Kidney capillary endothelial cell (primary cell): ENCODE measurements at places on chromosomes 7 and 10.

GRCh38 chr7:128266883-128267594, 26.0 kb downstream of the LEP start:
- DNase-seq: no peak

DNA sequence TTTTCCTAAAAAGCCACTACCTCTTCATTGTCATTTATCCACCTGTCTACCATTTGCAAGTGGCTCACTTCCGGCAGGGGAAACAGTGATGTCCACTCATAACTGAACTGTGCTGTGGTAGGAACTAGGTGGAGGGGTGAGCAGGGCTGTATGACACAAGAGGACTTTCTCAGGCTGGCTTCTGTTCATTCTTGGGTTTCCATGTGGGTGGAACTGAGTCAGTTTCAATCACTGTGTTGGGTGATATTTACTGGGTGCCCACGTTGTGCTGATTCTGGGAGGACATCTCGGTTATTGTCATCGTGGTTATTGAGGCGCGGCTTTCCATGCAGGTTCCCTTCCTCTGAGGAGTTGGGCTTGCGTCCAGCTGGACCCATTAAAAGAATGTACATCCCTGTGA, 38.8 kb downstream of the RAMP3 start:
- DNase-seq: no peak

- no peak for DNase-seq
Measured at GRCh38 chr10:101080933-101081931, 19.4 kb downstream of the KAZALD1 start.

DNA sequence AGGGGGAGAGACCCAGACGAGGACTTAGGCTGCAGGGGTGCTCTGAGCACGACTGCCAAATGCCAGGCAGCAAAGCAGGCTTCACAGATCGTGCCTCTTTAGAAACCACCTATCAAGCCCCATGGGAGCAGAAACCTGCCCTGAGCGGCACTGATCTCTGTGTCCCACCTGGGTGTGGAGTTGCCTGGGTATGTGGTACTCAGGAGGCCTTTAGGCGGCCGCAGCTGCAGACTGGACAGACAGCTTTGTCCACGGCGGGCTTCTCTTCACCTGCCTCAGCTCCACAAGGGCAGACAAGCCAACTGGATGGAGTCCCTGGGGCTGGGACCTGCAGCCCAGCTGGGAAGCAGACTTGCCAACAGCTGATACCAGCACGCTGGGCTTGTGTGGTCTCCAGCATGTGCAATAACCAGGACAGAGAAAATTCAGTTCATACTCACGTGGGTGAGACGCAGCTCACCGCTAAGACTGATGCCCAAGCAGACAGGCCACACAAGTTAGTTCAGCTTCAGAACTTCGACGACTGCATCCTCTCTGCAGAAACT, 163.2 kb downstream of the EBF3 start:
- no peak for DNase-seq

GRCh38 chr7:27955596-27955995, 215.6 kb downstream of the TAX1BP1 start:
- DNase-seq: no peak

- DNase-seq: no peak
Measured at GRCh38 chr7:118626739-118627138, 402.2 kb downstream of the ANKRD7 start.

GRCh38 chr10:62543571-62544355, 169.6 kb downstream of the ZNF365 start:
- DNase-seq: no peak

GRCh38 chr10:77428691-77429395, 208.8 kb downstream of the KCNMA1 start:
- no peak for DNase-seq

- no peak for DNase-seq
Measured at GRCh38 chr7:150307904-150308303, 15.3 kb upstream of the LRRC61 start.

DNA sequence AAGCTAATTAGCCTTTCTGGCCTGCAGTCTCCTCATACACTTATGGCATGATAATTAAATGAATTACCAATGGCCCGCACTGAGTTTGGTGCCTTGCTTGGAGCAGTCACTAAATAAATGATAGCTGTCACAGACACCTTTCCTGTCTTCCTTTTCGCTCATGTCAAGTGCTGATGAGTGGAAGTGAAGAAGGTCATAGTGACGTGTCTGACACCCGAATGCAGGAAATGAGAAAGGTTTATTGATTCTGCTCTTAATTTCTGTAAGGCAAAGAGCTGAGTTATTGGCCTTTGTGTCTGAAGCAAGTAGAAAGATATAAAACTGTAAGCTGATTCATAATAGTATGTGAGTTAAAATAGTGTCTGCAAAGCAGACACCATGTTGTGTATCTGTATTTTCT, 13.2 kb upstream of the ESYT2 start:
- DNase-seq: no peak

DNA sequence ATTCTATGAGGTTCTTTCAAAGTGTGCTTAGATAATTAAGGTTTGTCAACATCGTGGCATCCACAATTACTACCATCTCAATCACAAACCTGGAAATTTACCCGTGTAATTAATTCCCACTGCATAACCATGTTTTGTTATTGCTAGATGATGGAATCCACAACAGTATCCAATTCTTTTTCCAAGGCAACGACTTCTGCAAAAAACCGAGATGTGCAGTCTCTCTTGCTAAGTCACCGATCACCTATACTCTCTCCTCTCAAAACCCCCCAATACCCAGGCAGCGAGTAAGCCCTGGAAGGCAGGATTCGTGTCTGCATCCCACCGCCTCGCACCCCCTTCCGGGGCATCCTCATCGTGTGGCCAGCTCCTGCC, 678 bp upstream of the EIF4H start:
- no peak for DNase-seq

DNA sequence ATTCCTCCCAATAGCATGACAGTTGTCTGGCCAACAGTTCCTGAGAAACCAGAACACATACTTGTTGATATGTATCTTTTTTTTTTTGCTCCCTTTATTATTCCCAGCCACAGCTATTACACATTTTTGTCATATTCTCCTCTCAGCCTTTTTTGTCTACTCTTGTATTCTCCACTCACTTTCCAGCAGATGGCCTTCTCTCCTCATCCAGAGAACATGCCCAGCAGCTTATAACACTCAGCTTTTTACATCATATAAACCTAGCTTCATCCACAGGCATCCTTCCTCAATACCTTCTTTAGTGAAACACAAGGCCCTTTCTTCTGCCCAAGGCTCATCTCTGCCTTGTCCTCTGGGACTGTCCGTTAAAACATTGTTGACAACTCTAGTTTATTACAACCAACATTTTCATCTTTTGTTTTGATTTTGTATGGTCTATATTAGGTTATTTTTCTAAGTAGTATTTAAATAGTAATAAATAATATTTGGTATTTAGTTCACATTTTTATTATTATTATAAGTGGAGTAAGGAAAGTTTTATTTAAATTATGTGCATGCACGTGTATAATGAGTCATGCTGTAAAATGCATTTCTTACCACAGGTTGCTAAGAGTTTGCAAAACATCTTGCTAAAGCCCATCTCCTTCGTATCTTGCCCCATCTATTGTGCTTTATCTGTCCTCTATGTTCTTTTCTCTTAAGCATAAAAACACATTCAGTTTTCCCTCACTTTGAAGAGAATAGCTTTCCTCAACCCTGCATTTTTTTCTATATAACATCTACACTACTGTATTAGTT, 101.5 kb downstream of the ORC5 start:
- DNase-seq: no peak

GRCh38 chr7:22864855-22865601, 42.4 kb upstream of the TOMM7 start:
- no peak for DNase-seq

GRCh38 chr10:96851281-96851680, 19.2 kb downstream of the LCOR start:
- no peak for DNase-seq

DNA sequence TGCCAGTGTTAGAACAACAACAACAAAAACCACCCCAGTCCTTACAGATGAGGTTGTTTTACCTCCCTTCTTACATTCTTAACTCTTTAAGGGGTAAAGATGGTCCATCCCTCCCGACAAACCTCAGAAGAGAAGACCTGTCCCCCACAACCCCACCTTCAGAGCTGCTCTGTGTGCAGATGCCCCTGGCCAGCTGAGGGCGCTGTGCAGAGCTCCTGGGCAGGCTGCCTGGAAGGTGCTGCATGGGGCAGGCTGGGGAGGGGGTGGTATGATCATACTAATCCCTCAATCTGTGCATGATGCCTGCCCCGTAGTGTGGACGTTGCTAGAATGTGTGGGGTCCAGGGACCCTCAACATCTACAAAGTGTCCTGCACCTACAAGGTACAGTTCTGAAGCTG, 387.1 kb downstream of the INHBA start:
- no peak for DNase-seq

DNA sequence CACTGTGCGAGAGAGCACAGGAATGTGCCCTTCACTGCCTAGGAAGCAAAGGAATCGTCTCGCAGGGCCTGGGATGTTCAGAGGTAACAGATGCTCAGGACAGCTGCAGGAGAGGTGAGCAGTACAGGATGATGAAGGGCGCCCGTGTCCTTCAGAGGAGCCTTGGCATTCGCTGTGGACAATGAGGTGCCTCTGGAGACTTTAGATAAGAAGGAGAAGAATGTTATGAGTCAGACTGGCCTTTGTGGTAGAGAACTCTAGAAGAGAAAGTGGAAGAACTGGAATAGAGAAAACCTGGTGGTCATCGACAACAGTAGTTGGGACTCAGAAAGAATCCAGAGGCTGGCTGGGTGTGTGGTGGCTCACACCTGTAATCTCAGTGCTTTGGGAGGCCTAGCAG, 64.4 kb upstream of the LEP start:
- no peak for DNase-seq

GRCh38 chr10:84534168-84534567, 205.8 kb downstream of the CCSER2 start:
- no peak for DNase-seq
